ENCODE measurements at places on chromosomes 7 and 10.

DNA sequence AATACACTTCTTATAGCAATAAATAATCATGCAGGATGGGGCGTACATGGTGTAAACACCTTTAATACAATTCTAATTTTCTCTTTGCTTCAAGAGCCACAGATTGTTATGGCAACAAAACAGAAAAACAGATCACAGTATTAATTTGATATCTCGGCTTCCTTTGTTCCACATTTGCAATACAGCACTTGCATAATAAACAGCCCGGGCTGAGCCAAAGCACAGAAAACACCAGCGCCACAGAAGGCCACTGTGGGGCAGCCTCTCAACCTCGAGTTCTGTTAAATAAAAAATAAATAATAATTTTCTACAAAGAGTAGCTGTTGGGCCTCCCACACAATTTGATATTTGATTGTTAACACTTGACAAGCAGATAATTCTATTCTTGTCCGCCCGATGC is 255.9 kb downstream of the USP6NL start:
- DNase-seq, result no peak

DNA sequence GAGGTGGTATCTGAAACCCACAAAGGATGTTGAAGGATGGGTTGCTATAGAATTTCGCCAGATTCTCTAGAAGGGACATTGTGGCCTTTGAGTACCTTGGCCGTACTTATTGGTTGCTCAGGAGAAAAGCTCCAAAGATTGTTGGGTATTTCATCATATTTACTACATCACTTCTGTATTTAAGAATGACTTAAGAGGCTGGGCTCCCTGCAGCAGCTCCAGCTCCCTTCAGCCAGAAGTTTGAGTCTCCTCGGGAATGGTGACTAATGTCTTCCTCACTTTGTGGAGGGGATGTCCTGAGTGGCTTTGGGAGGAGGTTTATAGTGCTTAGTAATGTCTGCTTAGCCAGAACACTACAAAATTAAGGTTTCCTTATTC is 18.1 kb downstream of the MINDY4 start:
- DNase-seq, result no peak

GRCh38 chr10:635088-635861 is 54.2 kb downstream of the DIP2C start:
- DNase-seq, result no peak

DNA sequence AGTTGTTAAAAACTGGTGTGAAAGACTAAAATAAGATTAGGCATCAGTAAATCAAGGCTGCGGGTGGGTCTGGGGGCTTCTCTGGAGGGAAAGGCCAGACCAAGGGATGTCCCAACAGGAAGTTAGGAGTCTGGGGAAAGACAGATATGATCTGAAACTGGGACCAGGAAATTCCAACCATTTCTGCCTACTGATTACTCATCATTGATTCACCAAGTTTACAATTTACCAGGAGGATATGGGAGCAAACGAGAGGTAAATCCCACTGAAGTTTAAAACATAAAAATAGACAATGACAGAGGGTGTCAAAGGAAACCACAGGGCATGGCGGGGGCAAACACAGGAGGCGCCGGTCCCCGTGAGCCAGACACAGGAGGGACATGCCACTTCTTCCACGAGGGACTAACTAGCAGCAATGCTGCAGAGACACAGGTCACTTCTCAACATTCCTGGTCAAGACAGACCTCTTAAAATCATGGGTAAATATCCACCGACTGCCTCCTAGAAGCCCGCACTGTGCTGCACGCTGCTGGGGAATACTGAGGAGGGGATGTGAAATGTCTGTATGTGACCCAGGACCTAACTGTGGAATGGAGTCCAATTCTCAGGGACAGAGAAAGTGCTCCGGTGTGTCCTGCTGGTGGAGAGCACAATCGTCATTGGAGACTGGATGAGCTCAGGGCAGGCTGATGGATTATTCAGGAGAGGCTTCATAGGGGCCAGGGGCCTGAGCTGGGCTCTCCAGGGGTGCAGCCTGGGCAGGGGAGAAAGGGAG is 153.4 kb upstream of the KLF14 start:
- no peak for DNase-seq

- DNase-seq, result no peak
Observed at GRCh38 chr10:84946904-84947303, 618.5 kb downstream of the CCSER2 start.

GRCh38 chr10:131972474-131973071 is 9.2 kb downstream of the BNIP3 start:
- DNase-seq, result no peak

DNA sequence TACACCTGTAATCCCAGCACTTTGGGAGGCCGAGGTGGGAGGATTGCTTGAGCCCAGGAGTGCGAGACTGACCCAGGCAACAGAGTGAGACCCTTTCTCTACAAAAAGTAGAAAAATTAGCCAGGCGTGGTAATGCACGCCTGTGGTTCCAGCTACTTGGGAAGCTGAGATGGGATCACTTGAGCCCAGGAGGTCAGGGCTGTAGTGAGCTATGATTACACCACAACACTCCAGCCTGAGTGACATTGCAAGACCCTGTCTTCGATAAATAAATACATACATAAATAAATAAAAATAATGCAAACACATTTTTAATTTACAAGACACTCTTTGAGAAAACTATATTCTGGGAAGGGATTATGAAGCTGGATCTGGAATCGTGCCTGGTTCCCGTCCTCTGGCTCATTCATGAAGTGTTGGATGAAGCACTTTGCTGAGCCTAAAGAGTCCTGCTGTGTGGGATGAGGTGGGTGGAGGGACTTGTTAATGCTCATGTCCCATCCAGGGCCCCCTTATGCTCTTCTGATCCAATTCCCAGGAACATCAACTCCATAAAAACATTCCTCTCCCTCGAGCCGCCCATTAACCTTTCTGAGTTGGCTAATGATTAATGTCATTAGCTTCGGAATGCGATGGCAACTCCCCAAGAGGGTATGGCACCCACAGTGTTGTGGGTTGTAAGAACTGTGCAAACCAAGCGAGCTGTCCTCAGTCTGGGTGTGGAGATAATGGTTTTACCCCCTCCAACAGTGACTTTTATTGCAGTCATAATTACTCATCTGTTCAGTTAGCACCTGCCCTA is 236.3 kb downstream of the BAMBI start:
- no peak for DNase-seq

DNA sequence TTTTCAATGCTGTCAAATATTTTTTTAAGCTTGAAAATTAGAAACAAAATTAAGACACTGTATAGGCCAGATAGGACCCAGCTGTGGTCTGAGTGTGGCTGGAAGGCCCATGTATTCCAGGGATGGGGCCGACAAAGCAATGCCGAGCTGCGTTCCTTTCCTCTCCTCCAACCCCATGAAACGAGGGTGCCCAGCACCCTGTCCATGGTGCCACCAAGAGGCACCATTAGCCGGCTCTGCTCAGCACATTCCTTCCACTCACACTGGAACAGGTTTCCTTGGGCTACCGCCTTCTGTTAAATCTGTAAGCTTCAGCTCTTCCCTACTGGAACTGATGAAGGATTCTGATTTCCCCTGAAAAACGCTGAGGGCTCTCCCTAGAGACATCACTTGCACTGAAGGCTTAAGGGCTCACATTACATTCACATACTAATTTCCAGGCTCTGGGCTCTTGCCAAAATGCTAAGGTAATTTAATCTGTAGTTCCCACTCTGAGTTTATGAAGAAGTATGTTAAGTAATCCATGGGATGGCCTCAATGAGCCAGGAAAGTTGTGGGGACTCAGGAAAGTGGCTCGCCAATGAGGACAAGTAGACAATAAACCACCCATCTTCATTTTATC is 73.7 kb upstream of the CAMK2B start:
- DNase-seq, result no peak

- DNase-seq, result no peak
Observed at GRCh38 chr7:54483523-54483922, 58.7 kb upstream of the VSTM2A start.

GRCh38 chr10:127243490-127244272 is 47.3 kb upstream of the INSYN2A start:
- peak; percentile 1 for DNase-seq

DNA sequence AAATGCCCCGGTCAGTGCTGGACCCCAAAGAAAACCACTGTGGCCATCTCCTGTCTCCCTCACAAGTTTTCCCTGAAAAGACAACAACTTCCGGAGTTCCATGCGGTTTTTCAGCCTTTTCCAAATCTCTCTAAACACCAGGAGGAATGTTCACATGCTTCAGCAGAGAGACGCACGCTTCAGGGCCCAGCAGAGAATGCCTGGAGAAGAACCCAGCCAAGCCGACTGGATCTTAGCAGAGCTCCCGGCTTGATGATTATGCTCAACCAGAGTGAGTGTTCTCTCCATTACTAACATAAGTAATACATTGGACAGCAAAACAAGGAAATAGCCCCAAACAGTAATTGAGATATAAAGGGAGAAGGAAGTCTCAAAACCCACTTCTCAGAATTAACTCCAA is 17.9 kb downstream of the PRKCQ start:
- DNase-seq, result no peak

DNA sequence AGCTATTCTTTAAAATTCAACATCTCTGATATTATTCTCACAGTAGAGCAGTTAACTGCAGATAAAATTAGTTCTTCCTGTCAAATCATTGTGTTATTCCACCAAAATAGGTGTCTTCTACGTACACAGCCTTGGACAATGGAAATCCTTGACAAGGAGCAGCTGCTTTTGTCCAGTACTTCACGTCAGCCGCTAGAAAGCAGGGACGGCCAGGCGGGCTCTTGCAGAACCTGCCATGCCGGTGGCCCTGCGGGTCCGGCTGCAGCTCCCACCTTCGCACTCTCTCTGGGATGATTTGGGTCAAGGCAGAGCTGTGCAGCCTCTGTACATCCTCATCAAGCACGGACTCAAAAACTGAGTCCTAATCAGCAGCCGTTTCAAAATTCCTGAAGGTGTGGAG is 2.2 kb upstream of the FOXI2 start:
- DNase-seq, result no peak

DNA sequence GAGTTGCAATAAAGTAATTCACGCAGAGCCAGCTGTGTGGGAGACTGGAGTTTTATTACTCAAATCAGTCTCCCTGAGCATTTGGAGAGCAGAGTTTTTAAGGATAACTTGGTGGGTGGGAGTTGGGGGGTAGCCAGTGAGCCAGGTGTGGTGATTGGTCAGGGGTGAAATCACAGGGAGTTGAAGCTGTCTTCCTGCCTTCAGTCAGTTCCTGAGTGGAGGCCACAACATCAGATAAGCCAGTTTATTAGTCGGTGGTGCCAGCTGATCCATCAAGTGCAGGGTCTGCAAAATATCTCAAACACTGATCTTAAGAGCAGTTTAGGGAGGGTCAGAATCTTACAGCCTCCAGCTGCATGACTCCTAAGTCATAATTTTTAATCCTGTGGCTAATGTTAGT is 3.3 kb upstream of the CYP51A1 start:
- no peak for DNase-seq

DNA sequence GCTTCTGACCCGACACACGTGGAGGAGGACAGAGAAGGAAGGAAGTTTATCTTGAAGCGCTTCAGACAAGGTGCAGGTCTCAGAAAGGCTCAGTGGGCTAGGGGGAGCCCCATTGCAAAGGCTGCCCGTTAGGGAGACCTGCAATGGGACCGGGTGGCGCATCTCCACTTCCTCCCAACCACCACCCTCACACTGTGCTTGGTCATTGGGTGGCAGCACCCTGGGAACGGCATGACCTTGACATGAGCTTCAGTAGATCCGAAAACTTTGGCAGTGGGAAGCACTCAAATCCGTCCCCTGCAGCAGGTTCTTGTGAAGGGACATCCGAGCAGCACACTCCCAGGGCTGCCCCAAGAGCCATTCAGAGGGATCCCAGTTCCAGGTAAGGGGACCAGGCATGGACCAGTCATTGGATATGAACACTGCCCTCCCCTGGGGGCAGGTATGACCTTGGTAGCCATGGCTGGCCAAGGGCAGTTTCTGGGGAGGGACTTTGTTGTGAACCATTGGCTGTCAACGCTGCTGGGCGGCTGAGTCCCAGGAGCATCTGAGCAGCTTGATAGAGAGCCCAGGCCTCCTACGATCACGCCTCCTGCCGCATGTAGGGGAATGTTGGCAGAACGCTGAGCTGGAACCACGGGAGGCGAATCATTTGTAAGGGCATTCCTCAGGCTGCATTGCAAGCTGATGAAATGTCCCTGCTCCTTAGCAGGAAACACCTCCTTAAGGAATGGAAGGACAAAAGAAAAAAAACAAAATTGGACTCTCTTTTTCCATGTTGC is 31.7 kb downstream of the GALNTL5 start:
- DNase-seq, result no peak

DNA sequence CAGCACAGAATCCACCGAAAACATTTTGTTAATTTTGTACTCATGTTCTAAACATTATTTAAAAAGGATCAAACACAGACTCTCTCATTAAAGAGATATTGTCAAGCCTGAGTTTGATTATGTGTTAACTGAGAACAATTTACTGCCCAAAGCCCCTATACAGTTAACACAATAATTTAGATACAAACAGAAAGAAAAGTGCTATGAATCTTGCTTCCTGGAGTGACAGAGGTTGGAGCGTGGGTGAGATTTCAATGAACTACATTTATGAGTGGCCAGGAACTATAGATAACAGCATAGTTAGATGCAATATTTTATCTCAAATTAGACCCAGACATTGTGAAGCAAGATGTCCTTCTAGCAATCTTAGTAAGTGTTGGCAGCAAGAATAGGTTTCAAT is 448.9 kb upstream of the ETV1 start:
- DNase-seq, result no peak

DNA sequence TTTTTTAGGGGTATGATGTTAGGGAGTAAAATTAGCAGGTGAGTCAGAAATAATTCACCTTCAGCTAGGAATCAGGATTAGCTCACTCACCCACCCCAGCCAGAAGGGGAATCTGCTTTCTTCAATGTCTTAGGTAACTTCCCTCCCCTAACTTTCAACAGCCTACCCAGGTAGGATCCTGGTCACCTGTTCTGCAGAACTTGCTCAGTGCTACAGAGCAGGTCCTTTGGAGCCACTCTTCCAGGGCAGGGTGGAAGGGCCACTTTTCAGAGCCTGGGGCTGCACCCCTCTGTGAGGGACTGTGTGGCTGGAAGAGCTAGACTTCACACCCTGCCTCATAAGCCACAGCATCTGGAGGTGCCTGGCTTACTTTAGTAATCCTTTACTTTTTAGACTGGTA is 58.1 kb downstream of the SHH start:
- no peak for DNase-seq

GRCh38 chr10:76112826-76113150 is 681.4 kb downstream of the LRMDA start:
- DNase-seq, result no peak

DNA sequence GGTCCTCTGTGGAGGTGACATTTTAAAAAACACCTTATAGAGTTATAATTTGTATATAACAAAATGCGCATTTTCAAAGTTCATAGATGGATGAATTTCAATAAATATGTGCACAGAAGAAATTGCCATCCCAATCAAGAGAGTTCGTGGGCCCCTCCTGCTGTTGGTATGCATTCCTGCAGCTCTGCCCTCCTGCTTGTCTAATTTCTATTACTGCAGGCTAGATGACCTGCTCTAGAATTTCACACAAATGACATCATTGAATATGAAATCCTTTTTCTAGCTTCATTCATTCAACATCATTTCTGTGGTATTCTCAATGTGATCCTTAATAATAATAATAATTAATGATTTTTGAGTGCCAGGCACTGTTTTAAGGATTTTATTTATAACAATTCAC is 348.2 kb downstream of the SDK1 start:
- DNase-seq, result no peak
